GM23248 (cell line): ENCODE measurements at places on chromosomes 1 and 21. TPM values are rescaled to one million over a fixed set of nuclear protein-coding genes. Genes with fewer than 3 reads are reported as not detected.

The CEP170 gene
- total RNA-seq, result 81.0 and 89.8 TPM in 2 replicates

The CFHR4 gene
- total RNA-seq, result not detected in 2 replicates

The NLRP3 gene
- total RNA-seq, result 0.76 and 2.3 TPM in 2 replicates

The VSIG8 gene
- total RNA-seq, result not detected in 2 replicates

The HORMAD1 gene
- total RNA-seq, result not detected in 2 replicates

The BRINP2 gene
- not detected in 2 replicates for total RNA-seq

The RGS13 gene
- total RNA-seq, result not detected in 2 replicates

DNA sequence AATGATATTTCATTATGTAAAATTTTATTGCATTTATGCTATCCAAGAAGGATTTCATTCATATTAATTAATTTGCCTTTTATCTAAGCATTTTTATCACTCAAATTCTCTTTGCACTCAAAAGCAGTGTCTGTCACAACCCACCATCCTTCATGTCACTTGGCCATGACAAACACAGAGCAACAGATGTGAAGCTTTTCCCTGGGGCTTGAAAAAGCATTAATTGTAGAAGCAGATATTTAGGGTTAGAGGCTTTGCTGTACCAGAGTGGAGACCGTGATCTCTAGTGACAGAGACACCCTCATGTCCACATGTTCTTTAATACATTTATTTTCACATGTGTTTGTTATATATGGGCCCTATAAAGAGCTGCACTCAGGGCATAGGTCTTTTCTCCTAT lies 230.5 kb downstream of the SPATA17 start:
- H3K36me3 ChIP-seq, result no peaks in the 10 kb centered on the region
- H3K27ac ChIP-seq, result no peak overlapping the region
- H3K4me1 ChIP-seq, result no peaks in the 10 kb centered on the region
- DNase-seq, result no peak

- H3K4me3 ChIP-seq, result no peak overlapping the region
- no peaks in the 10 kb centered on the region for H3K36me3 ChIP-seq
- peak; percentile 10 for DNase-seq
- H3K27me3 ChIP-seq, result no peaks in the 10 kb centered on the region
- H3K27ac ChIP-seq, result no peak overlapping the region
These were observed 1122.5 kb downstream of the NCAM2 start for GRCh38 chr21:22120616-22121266.

- DNase-seq, result no peak
- no peak overlapping the region for H3K4me3 ChIP-seq
- no peaks in the 10 kb centered on the region for H3K27me3 ChIP-seq
- no peaks in the 10 kb centered on the region for H3K4me1 ChIP-seq
These were observed 93.0 kb upstream of the GCLM start for GRCh38 chr1:94002046-94002787.

DNA sequence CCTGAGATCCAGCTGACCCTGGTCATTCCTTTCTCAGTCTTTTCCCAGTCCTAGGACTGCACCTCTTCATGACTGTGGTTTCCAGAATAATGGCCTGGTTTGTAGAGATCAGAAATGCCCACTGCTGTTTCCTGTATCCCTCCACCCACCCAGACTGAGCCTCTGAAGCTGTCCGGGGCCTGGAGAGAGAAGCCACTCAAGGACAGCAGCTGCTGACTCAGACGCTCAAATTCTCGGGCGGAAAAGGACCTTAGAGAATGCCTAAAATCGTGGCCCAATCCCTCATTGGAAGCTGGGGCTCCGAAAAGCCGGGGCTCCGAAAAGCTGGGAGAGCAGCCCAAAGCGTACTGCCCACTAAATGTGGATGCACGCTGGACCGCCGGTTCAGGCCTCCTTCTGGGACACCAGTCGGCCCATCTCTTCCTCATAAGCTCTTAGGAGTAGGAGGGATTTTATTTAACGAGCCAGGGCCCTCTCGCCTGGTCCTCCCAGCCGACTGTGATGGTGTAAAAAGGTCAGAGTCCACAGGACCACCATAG lies 7.8 kb upstream of the GPR61 start:
- H3K27ac ChIP-seq, result no peak overlapping the region
- H3K4me1 ChIP-seq, result peaks cover 4% of the 10 kb centered on the region
- H3K27me3 ChIP-seq, result no peaks in the 10 kb centered on the region
- H3K36me3 ChIP-seq, result no peaks in the 10 kb centered on the region
- no peak for DNase-seq

DNA sequence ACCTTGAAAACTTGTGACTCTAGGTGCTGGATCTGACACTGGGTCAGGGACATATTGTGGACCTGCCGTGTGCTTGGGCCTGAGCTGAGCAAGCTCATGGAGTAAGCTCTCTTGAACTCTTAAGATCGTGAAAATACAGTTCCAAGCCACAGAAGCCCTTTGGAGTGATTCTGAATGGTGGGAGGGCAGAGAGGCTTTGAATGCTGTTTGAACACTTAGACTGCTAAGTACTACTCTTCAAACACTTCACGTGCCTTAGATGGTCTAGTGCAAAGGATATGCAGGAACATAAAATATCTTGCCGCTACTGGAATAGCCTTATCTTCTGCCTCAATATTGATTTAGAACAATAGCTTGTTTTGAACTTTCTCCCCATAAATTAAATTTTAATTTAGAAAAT lies 21.6 kb downstream of the ROR1 start:
- H3K36me3 ChIP-seq, result no peaks in the 10 kb centered on the region
- H3K4me1 ChIP-seq, result peaks cover 29% of the 10 kb centered on the region
- no peak for DNase-seq
- no peak overlapping the region for H3K27ac ChIP-seq
- H3K27me3 ChIP-seq, result no peaks in the 10 kb centered on the region

DNA sequence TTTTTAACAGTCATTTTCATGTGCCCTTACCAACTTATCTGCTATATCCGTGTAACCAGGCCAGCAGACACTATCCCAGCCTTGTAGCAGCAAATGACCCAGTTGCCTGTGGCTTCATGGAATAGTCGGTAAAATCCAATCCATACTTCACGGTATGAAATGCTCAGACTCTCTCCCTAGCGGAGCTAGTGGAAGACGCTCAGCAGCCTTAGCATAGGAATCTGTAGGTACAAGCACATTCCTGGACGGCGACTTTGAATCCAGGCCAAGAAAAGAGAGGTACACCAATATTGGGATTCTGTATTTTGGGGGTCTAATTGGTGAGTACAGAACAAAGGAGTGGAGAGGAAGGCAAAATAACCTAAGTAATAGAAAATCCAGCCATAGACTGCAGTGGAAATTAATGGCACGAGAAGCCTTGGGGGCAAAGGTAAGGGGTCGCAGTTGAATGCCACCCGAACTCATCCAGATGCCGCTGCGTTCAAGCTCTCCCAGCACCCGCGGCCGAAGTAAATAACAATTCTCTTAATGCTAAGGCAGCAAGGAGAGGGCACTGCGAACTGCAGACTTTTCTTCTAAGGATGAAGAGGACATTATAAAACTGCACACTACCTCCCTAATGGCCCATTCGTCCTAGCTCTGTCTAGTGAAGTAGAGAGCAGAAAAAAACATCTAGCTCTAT lies 17.7 kb upstream of the TBX15 start:
- no peak overlapping the region for H3K4me3 ChIP-seq
- no peak overlapping the region for H3K27ac ChIP-seq
- H3K36me3 ChIP-seq, result no peaks in the 10 kb centered on the region
- 0 out of 2 replicates have a peak, but pooled peaks cover 7% of the 10 kb centered on the region for H3K27me3 ChIP-seq
- peaks cover 25% of the 10 kb centered on the region for H3K4me1 ChIP-seq

DNA sequence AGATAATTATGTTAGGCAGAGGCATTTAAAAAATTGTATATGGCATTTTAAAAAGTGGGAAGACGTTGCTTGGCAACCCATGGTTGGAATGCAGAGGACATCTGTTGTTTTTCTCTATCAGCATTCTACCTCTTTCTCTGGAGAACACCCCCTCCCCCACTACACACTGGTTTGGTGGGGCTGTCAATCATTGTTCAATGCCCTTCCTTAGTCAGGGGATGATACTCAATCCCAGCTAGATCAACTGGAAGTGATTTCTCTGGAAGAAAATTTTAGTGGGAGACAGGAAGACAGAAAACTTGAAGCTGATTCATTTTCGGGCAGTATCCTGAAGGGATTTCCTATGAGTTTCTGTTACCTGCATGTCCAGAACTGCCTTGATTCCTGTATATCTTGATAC lies 35.7 kb upstream of the CAP1 start:
- no peaks in the 10 kb centered on the region for H3K4me1 ChIP-seq
- H3K27ac ChIP-seq, result no peak overlapping the region
- no peaks in the 10 kb centered on the region for H3K27me3 ChIP-seq
- no peaks in the 10 kb centered on the region for H3K36me3 ChIP-seq
- DNase-seq, result no peak

DNA sequence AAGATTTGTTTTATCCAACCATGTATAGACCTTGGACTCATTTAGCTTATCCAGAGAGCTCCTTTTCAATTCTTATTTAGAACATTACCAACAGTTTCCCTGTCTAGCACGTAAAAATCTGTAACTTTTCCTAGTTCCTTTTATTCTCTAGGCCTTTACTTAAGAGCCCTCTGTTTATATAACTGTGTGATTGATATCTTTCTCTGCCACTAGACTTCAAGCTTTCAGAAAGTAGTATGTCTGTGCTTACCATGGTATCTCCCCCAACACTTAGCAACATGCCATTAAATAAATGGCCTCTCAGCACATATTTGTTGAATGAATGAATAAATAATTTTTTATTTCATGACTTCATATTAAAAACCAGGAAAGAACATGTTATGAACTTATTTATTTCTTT lies 209.4 kb downstream of the PTPRC start:
- H3K27me3 ChIP-seq, result no peaks in the 10 kb centered on the region
- H3K36me3 ChIP-seq, result no peaks in the 10 kb centered on the region
- no peak overlapping the region for H3K27ac ChIP-seq
- DNase-seq, result no peak
- H3K4me1 ChIP-seq, result no peaks in the 10 kb centered on the region

DNA sequence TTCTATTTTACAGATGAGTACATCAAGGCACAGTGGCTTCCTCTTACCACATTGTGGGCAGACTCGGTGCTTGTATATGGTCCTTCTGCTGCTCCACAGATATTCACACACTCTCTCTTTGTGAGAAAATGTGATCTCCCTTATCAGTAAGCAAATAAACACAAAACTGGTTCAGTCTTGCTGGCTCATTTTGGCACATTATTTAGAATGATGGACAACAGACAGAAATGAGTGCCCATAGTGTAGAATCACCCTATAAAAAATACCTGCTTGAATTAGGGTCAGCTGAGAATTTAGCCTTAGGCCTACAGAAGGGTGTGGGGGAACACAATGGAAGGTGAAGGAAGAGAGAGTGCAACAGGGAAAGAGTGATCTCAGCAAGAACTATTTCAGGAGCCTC lies 423.1 kb downstream of the HLX start:
- no peak for DNase-seq
- no peak overlapping the region for H3K27ac ChIP-seq
- no peaks in the 10 kb centered on the region for H3K36me3 ChIP-seq
- no peak overlapping the region for H3K4me3 ChIP-seq
- no peaks in the 10 kb centered on the region for H3K27me3 ChIP-seq
- H3K4me1 ChIP-seq, result no peaks in the 10 kb centered on the region

DNA sequence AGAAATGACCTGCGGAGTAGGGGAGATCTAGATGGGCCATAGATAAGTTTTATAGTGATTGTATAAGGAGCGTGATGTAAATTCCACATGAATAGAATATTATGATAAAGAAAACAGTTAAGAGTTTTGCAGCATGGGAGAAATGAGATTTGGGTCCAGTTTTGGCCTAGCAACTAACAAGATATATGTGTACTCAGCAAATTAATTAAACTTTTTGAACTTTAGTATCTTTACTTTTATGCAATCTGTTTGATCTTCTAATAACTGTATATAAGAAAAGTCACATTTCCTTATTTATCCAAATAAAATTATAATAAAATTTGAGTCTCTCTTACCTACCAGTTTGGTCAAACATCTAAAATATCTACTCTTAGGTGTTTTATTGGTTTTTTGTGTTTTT lies 1011.8 kb upstream of the NCAM2 start:
- no peaks in the 10 kb centered on the region for H3K36me3 ChIP-seq
- H3K4me3 ChIP-seq, result no peak overlapping the region
- H3K4me1 ChIP-seq, result no peaks in the 10 kb centered on the region
- no peaks in the 10 kb centered on the region for H3K27me3 ChIP-seq
- DNase-seq, result no peak
- H3K27ac ChIP-seq, result no peak overlapping the region

DNA sequence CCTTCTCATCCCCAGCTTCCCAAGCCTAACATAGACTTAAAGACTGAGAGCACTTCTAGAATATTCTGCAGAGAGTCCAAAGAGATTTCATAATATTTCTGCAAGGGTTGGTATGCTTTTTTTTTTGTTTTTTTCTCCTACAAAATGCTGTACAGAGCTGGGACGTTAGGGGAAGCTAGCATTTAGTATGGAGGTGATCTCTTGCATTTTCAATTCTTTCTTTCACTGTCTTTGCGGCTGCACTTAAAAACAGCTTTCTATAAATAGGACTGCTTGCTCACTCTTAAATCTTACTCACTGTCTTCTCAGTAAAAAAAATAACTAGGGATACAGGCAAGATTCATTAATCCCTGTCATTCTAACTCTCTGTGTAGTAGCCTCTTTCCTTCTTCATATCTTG lies 7.4 kb downstream of the DSCAM start:
- H3K4me1 ChIP-seq, result no peaks in the 10 kb centered on the region
- H3K27ac ChIP-seq, result no peak overlapping the region
- H3K36me3 ChIP-seq, result no peaks in the 10 kb centered on the region
- H3K4me3 ChIP-seq, result no peak overlapping the region
- H3K27me3 ChIP-seq, result no peaks in the 10 kb centered on the region

DNA sequence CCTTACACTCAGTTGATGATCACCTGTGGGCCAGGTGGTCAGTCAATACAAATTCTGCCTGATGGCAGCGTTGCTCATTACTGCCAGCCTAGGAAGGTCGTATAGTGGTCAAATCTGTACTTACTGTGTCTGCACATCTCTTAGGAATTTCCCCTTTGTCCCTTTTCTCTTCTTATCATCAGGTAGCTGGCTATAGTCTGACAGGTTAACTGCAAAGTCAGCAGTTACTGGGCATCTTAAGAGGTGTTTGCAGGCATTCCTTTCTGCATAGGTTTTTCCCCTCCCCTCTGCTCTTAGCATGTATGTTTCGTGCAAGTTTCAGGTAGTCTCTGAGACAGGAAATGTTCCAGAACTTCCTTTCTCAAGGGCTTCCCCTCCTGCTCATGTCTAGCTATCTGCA lies 298.7 kb downstream of the LRRIQ3 start:
- no peaks in the 10 kb centered on the region for H3K27me3 ChIP-seq
- no peak for DNase-seq
- H3K36me3 ChIP-seq, result no peaks in the 10 kb centered on the region
- no peak overlapping the region for H3K27ac ChIP-seq

- peak; percentile 59 for DNase-seq
- no peak overlapping the region for H3K4me3 ChIP-seq
- no peaks in the 10 kb centered on the region for H3K36me3 ChIP-seq
- H3K27me3 ChIP-seq, result 0 out of 2 replicates have a peak, but pooled peaks cover 6% of the 10 kb centered on the region
- no peaks in the 10 kb centered on the region for H3K4me1 ChIP-seq
These were observed 84.1 kb upstream of the C21orf91 start for GRCh38 chr21:17903029-17903806.
